Tongue (tissue), 3 donors: ENCODE measurements at places on chromosomes 13 and 19.

- DNase-seq, result no peak
Measured at GRCh38 chr13:99998261-99998660, 16.7 kb downstream of the ZIC2 start.

DNA sequence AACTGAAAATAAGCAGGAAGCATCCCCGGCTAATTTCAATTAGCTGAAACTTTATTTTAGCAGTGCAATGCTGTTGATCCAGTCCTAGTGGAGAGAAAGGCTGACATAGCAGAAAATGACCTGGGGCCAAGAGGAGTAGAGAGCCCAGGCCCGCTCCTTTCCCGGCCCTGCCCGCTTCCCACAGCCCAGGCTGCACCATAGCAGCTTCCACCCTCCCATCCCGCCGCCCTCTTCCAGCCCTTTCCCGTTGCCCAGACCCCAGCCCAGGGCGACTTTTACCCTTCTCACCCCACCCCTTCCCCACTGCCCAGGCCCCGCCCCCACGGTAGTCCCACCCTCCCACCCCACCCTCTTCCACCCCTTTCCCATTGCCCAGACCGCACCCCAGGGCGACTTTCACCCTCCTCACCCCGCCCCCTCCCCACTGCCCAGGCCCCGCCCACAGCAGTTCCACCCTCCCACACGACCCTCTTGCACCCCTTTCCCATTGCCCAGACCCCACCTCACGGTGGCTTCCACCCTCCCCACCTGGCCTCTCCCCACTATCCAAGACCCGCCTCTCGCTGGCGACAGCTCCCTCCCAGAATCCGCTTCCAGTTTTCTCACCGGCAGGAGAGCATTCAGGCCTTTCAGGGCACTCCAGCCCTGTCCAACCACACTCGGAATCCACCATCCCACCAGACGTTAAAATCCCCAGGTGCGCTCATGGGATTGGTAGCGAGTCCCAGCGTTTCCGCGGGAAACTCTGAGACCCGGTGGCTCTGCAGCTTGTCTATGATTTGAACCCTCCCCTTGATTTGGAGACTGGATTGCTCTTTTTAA, 8.3 kb downstream of the ZNF160 start:
- DNase-seq, result no peak

DNA sequence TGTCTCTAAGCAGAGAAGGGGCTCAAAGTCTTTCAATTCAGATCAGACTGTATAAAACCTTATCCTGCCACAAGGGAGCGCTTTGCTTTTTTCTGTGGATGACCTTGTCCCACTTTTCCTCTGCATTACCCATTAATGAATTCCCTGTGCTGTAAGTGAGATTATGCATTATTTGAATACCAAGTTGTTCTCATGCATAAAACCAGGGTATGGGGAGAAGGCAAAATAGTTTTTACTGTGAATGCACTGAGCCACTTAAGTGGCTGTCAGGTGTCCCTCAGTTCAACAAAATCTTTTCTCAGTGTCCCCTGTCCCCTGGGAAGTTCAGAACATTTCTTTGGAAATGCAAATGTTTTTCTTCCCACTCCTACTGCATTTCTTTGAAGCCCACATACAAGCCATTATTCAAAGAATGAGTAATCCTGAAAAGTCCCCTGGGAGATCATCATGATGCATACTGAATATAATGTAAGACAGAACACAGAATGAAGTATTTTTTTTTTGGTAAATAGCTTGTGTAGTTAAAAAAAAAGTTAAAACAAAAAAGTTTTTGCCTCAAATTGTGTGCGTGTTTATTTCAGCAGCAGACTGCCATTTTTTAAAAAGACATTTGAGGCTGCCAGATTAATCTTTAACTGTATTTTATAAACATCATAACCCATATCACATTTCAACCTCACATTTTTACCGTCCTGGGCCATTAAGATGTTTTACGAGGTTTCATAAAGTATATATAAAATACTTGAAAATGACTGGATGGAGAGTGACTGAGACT, 506.7 kb upstream of the PCDH9 start:
- DNase-seq, result peak; percentile 47

- DNase-seq, result no peak
Measured at GRCh38 chr13:110471156-110471832, 90.2 kb downstream of the RAB20 start.

DNA sequence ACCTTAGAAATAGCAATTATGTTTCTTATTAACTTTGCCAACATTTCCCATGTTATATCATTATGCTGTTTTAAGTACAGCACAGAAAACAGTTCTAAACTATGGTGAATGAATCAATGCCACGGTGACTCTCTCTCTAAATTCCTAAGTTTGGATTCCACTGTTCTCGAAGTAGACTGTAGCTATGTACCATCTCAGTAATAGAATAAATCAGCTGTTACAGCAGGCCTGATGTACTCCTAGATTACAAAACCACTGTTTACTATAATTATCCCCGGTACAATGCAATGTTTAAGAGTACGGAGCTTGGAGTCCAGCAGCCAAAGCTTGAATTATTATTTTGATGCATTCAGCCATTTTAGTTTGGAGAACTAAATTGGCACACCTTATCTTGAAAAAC, 476.3 kb upstream of the SLITRK1 start:
- no peak for DNase-seq

- peak; percentile 70 for DNase-seq
Measured at GRCh38 chr13:29384466-29384865, 211.0 kb downstream of the SLC7A1 start.
